ENCODE measurements at places on chromosomes 1 and 21.

DNA sequence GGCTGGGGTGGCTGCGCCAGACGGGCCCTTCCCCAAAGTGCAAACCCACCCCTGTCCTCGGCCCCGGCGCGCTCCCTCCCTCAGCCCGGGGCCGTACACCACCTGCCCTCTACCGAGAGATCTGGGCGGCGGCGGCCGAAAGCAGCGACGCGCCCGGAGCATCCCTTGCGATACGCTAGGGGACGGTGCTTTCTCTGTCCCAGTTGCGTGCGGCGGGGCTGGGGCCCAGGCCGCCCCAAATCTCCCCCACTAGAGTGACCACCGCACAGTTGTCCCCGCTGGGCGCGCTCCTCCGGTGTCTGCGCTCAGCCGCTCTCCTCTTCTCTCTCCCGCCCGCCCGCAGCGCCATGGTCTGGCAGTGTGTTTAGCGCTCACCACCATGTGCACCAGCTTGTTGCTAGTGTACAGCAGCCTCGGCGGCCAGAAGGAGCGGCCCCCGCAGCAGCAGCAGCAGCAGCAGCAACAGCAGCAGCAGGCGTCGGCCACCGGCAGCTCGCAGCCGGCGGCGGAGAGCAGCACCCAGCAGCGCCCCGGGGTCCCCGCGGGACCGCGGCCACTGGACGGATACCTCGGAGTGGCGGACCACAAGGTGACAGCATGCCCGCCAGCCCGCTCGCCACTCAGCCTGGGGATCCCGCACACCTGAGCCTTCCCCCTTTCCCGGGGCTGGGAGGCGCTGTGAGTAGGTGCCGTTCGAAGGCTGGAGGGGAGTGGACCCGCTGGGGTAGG lies 1.0 kb downstream of the ST6GALNAC5 start:
- DNase-seq = no peak

DNA sequence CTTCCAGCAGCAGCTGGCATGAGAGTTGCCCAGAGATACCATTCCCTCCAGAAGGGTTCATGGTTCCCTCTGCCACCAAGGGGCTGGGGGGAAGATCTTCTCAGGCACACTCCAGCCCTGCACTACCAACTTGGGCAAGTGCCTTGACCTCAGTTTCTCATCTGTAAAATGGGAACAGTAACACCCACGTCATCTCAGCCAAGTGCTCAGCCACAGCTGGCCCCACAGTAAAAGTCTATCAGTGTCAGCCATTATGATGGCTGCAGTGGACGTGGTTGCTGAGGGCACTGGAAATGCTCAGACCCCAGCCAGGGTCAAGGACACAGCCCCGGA lies 16.3 kb upstream of the TAS1R2 start:
- no peak for DNase-seq

- DNase-seq = no peak
Measured at GRCh38 chr1:209854196-209854595, 26.4 kb downstream of the UTP25 start.

GRCh38 chr1:224932607-224933249 lies 3.3 kb downstream of the DNAH14 start:
- DNase-seq = no peak

- no peak for DNase-seq
Measured at GRCh38 chr1:216883518-216883917, 160.3 kb upstream of the ESRRG start.

- no peak for DNase-seq
Measured at GRCh38 chr1:214416417-214416816, 135.0 kb downstream of the PTPN14 start.

DNA sequence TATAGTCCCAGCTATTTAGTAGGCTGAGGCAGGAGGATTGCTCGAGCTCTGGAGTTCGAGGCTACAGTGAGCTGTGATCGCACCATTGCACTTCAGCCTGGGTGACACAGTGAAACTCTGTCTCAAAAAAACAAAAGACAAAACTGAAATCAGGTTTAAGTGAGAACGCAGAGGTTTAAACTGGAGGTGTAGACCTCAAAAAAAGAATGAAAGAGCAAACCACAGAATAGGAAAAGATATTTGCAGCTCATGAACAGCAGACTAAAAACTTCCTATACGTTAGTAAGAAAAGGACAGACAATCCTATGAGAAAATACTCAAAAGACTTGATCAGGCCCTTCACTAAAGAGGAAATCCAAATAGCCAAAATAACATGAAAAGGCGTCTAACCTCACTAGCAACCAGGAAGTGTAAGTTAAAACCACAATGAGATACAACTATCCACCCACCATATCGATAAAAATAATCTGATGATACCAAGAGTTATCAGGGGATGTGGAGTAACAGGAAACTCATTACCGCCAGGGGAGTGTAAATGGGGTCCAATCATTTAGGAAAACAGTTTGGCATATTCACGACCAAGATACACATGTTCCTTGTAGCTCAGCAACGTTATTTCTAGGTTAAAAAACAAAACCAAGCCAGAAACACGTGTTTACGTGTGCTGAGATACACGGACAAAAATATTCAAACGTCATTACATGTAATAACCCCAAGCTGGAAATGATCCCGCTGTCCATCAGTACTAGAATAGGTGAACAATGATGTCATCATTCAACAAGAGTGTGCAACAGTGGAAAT lies 9.8 kb downstream of the TNFRSF9 start:
- no peak for DNase-seq

DNA sequence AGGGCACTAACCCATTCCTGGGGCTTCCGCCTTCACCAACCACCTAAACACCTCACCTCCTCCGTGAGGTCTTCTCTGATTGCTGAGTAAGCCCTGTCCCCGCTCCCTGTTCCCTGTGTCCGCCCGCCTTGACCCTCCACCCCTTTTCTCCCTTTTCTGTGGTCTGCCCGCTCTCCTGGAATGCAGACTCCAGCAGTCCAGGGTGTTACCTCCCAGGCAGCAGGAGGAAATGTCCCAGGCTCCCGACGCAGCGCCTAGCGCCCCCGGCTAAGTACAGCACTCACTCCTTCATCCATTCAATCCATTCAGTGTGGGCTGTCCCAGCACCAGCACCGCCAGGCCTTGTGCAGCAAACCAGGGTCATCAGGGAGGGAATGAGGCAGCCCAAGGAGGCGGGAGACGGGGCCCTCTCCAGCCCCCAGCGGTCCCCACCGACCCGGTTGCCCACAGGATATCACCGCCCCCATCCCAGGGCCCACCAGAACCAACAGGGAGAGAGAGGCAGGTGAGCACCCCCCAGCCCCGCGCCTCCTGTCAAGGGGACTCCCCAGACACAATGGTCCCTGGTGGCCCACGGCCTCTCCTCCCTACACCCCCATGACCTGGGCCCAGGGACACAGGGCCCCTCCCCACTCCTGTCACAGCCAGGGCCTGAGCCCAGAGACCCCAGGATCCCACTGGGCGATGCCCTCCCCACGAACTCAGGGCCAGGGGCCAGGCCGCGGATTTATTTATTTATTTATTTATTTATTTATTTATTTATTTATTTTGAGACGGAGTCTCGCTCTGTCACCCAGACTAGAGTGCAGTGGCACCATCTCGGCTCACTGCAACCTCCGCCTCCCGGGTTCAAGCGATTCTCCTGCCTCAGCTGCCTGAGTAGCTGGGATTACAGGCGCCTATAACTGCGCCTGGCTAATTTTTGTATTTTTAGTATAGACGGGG lies 10.2 kb downstream of the TNFRSF14 start:
- DNase-seq = no peak

DNA sequence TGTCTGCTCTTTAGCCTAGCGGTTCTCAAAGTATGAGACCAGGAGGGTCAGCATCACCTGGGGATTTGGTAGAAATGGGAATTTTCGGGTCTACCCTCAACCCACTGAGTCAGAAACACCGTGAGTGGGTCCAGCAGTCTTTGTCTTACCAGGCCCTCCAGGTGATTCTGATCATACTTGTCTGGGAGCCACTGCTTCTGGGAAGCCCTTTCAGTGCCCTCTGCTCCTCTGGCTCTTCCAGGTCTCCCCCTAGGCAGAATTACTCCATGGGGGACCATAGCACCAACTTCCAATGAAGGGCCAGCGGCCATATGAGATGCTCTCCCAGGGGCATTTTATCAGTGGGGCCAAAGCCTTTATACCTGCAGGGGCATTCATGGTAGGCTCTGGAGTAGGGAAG lies 81.0 kb upstream of the ETV3 start:
- DNase-seq = no peak

GRCh38 chr1:86500714-86501113 lies 32.0 kb downstream of the CLCA1 start:
- DNase-seq = no peak

DNA sequence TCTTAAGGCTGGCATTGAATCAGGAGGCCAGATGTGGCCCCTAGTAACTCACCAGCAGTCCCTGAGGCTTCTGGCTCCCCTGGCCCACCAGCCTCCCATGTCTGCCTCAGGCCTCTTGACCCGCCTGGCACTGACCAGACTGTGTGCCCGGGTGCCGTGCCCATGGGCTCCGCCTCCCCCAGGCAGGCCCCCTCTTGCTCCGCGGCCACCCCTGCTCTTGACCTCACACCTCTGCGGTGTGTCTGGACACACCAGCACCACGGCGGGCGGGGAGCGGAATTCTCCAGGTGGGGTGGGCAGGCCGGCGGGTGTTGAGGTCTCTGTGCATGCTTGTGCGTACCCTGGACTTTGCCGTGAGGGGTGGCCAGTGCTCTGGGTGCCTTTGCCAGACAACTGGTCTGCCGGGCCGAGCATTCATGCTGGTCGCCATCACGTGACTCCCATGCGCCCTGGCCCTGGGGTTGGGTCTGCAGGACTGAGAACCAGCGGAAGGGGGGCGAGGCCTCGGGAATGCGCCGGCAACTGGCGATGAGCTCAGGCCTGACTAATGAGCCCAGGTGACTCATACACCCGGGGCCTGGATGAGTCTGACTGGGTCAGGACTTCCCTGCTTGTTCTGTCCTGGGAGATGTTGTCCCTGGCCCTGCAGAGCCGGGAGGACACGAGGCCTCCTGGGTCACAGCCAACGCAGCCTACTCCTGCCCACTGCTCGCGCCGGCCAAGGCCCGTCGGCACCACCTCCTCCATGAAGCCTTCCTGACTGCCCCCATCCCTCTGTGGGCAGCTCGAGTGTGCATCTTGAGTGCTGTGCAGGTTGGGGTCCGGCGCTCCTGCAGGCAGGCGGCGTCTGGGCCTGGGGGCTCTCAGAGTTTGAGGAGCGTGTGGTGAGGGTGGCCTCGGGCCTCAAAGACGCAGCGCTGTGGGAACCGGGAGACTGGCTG lies 22.6 kb downstream of the COL18A1 start:
- DNase-seq = no peak

DNA sequence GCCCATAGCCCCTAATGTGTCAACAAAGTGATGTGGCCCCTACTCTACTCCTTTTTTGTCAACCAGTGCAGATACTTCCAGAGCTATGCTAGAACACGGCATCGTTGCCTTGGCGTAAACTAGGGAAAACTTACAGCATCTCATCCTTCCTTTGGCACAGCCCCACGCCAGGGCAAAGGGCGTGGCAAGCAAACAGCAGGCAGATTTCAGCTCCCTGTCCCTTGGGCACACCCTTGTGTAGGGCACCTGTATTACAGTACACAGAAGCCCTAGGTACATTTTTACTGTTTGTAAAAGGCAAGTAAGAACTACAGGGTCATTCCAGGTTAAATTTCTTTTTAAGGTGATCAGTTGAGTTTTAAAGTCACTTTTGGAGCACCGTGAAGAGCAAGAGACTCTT lies 29.3 kb downstream of the PRDX6 start:
- DNase-seq = no peak

DNA sequence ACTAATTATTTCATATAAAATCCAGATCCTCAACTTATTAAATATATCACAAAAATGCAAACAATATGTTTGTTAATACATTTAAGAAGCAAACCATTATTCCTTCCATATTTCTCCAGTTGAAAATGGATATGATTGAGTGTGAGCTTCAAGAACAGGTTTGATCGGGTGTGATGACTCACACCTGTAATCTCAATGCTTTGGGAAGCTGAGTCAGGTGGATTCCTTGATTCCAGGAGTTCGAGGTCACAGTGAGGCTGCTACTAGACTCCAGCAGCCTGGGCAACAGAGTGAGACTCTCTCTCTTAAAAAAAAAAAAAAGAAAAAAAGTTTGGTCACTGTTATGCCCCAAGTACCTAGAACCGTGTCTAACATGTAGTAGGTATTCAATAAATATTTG lies 42.9 kb upstream of the RRP15 start:
- no peak for DNase-seq

DNA sequence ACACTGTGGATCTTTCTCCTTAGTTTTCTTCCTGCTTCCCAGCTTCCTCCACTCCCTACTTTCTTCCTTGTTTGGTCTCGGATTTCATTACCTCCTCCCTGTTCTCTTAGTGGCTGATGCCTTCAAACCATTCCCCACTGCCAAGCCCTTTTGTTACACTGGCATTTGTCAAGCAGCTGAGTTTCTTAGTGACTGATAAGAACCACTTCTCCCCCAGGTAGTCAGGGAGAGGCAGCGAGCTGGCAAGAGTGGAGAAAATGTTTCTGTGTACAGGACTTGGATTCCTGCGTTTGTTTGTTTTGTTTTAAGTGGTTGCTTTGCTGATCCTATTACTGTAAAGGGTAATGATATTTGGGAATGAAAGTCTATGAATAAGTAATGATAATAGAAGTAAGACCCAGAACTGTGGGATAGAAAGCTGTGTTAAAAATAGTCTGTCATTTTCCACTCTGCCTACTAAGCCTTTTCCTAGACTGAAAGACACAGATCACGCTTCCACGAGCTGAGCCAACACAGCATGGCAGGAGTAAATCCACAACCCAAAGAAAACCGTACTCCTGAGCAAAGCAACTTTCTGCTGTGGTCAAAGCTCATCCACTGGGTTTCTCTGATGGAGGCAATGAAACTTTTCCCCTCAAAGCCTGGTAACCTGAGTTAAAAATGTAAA lies 10.1 kb upstream of the SERTAD4 start:
- DNase-seq = no peak

- no peak for DNase-seq
Measured at GRCh38 chr1:47713975-47714767, 276.3 kb downstream of the FOXD2 start.

DNA sequence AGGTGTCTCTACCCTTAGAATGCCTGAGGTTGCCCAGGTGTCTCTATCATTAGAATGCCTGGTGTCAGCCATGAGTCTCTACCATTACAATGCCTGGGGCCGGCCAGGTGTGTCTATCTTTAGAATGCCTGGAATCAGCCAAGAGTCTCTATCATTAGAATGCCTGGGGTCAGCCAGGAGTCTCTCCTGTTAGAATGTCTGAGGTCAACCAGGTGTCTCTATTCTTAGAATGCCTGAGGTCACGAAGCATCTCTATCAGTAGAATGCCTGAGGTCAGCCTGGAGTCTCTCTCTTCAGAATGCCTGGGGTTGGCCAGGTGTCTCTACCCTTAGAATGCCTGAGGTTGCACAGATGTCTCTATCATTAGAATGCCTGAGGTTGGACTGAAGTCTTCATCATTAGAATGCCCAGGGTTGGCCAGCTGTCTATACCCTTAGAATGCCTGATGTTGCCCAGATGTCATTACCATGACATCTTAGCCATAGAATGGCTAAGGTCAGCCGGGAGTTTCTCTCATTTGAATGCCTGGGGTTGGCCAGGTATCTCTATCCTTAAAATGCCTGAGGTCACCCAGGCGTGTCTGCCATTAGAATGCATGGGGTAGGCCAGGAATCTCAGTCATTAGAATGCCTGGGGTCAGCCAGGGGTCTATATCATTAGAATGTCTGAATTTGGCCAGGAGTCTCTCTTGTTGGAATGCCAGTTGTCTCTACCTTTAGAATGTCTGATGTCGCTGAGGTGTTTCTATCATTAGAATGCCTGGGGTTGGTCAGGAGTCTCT lies 44.0 kb downstream of the RNF187 start:
- DNase-seq = no peak

Measured in activated CD4-positive, alpha-beta T cell treated with anti-CD3 and anti-CD28 coated beads, Interleukin-2, amount 50 U/mL, for 1 hour (primary cell).